Activated CD8-positive, alpha-beta T cell treated with anti-CD3 and anti-CD28 coated beads for 36 hours (primary cell): ENCODE measurements at places on chromosomes 5 and 9. TPM values are rescaled to one million over a fixed set of nuclear protein-coding genes. Genes with fewer than 3 reads are reported as not detected.

DNA sequence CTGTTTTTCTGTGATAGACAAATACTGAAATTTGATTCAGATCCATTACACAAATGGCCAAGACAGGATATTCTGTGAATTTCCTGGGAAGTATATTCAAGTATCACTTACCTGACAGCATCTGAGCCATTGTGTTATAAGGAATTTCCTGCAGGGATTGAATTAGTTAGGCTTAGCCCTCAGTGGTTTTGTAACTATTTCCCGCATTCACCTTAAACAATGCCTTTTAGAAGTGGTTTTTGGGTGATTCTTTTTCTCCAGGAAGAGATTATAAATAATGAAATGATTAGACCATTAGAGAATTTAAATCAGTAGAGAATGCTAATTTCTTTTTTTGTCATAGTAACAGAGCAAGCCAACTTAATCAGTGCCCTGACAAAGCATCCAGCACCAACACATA lies 30.6 kb downstream of the ITGA1 start:
- no peak for DNase-seq

CDK9 gene
- 86.2 TPM for total RNA-seq

GRCh38 chr5:170971-171800 lies 20.1 kb upstream of the LRRC14B start:
- no peak for DNase-seq

DNA sequence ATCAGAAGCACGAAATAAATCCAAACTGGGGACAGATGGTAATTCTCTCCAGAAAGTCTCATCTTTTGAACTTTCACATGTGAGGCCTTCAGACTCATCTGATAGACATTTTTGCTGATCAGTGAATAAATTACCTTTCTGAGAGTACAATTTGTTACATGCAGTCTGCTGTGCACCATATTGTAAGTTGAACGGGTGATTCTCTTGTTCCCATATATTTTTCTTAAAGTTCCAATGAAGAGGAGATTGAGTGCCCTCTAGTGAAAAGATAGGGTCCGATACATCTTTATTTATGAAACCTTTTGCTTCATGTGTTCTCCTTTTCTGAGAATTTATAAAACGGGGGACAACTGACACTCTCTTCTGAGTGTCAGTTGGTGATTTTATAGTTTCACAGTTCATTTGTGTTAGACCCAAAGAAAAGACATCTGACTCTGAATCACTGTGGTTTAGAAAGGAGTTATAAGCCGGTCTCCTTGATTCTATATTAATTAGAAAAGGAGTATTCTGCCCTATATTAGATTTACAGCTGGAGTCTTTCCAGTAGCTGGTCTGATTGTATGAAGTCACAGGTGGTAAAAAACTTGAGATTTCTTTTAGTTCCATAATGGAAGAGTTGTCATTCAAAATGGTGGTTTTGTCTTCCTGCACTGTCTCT lies 30.4 kb downstream of the GNG10 start:
- no peak for DNase-seq

GRCh38 chr5:147878066-147878759 lies at the start of gene SCGB3A2:
Gene SCGB3A2, plus strand, starts transcription at chr5:147878711. Its CDS starts 93 bp downstream, at chr5:147878804.
- DNase-seq = no peak

SLC1A3 gene
- total RNA-seq = 0.74 TPM

GRCh38 chr9:124222918-124223720 lies 34.6 kb upstream of the NEK6 start:
- DNase-seq = no peak

GRCh38 chr9:100379862-100380261 lies 27.1 kb upstream of the TEX10 start:
- no peak for DNase-seq

DNA sequence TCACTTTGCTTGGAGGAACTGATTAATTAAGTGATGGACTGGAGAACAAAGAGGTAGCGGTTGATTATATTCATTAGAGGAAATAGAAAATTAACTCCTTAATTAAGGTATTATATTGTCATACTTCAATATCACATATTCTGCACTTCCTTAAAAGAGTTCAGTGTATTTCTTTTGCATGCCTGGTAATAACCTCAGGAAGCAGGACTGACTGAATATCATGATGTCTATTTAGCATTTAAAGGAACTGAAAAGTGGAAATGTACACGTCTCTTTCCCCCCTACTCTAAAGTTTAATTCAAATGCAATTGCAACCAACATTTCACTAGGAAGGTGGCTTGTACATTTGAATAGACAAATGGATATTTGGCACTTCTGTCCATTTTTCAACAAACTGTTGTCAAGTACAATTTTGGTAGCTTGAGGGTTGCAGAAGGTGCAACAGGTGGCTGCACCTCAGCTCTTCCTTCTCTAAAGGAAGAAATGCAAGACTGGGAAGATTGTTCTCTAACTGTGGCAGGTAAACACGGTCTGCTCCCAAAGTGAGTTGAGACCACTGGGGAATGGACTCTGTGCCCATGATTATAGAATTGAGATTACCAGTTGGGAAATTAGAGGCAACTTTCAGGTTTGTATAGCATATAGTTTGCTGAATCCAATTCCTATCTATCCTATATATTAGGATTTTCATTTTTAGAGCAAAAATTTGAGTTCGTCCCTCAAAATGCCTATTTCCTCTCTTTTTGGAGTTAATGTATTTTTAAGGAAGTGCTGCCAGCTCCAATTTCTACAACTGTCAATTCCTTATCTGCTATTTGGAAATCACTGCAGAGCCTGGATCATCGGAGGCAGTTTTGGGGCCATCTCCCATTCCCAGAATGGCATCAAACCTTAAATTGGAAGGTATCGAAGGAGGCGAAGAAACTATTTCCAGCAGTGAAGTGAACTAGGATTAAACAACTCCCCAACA lies 98.9 kb upstream of the TAF11L2 start:
- no peak for DNase-seq

DNA sequence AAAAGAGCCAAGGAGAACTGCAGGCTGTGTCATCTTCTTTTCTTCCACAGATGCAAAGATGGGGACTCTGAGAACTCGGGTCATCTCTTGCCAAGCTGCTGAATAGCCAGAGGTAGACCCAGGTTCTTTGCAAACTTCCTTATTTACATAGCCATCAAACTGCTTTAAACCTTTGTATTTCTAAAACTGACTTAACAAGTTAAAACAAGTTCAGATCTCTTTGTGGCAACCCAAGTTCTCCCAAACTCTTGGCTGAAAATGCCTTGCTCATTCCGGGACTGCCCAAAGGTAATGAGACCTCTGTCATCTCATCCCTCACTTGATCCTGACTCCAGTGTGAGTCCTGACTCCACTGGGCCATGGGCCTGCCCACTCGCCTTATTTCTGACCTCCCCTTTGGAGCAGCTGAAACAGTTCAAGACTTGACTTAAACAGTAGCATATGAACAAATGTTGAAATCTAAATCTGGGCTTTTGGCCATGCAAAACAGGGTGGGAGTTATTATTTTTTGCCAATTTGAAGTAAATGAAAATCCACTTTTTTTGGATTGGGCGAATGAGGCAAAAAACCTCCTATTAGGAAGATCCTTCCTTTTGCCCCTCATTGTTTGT lies 50.6 kb downstream of the FBXL7 start:
- no peak for DNase-seq

ADCY2 gene
- not detected for total RNA-seq

DNA sequence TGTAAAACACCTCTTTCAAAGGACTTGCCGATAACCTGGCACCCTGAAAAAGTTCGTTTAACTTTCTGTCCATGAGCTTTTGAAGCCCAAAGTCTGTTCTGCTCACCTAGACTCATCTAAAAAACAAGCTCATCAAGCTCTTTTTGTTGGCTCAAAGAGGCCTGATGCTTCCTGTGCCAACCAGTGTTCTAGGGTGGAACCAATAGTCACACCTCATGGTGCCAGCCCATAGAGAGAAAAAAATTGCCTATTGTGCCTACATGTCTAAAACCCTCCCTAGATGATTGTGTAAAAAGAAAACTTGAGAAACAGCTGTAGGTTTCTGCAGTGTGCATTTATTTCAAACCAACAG lies 4.7 kb downstream of the SH3RF2 start:
- DNase-seq = no peak

IFNA21 gene
- not detected for total RNA-seq

- no peak for DNase-seq
These were observed 240.3 kb upstream of the NREP start for GRCh38 chr5:111997308-111997707.

DNA sequence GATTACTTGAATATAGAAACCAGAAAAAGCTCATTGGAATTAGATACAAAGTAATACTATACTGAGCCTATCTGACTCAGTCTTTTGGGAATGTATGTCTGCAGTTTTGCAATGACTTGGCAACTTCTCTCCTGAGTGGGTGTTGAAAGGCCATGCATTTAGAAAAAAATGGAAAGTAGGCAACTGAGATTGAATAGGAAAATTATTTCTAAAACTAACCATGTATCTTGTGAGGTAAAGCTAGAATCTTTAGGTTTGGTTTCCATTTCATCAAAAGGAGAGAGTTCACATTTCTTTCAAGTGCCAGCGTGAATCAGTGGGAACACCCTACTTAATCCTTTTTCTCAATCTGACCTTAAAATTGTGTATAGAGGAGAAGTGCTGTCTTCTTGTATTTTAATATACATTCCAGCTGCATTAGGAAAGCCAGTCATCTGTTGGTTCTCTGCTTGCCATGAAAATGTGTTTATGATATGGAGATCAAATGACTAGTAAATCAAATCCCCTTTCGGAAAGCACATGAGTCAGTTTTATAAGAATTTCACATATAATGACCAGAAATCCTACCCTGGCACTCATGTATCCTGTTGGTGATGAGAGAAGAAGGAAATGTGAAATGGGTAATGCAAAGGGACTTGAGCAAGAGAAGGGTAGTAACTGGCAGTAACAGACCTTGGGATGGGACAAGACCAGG lies 30.4 kb downstream of the NFX1 start:
- no peak for DNase-seq

DNA sequence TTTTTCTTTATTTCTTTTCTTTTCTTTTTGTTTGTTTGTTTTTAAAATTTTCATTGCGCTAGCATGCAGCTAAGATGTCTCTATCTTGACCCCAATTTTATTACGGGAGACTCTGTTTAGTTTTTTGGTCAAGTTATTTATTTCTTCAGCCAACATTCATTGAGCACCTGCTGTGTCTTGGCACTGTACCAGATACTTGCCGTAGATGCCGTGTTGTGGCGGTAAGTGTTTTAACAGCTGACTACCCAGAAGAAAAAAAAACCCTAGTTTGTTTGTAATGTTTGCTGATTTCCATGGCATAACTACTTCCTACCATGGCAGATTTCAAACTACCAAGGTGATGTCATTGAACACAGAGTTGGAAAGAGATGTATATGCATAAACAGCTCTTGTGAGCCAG lies 65.0 kb downstream of the UGCG start:
- DNase-seq = no peak

GRCh38 chr5:2103940-2104339 lies 221.2 kb upstream of the IRX4 start:
- no peak for DNase-seq

GRCh38 chr9:92341578-92341977 lies 15.8 kb downstream of the CENPP start:
- no peak for DNase-seq

GRCh38 chr5:66207800-66208561 lies 63.9 kb downstream of the SREK1 start:
- DNase-seq = no peak

- DNase-seq = no peak
These were observed 39.6 kb downstream of the TRPM6 start for GRCh38 chr9:74848153-74848525.

GRCh38 chr9:76756941-76757673 lies 7.1 kb upstream of the PCA3 start:
- DNase-seq = no peak

GRCh38 chr9:133135146-133135745 lies 14.2 kb upstream of the RALGDS start:
- DNase-seq = peak; percentile 83

ZFAND5 gene
- 88.9 TPM for total RNA-seq

IGIP gene
- total RNA-seq = 1.5 TPM

GRCh38 chr5:62305358-62305714 lies 670 bp upstream of the KIF2A start:
- no peak for DNase-seq

ARID3C gene
- 0.29 TPM for total RNA-seq

- DNase-seq = no peak
These were observed 16.4 kb downstream of the LMAN2 start for GRCh38 chr5:177334781-177335700.

DNA sequence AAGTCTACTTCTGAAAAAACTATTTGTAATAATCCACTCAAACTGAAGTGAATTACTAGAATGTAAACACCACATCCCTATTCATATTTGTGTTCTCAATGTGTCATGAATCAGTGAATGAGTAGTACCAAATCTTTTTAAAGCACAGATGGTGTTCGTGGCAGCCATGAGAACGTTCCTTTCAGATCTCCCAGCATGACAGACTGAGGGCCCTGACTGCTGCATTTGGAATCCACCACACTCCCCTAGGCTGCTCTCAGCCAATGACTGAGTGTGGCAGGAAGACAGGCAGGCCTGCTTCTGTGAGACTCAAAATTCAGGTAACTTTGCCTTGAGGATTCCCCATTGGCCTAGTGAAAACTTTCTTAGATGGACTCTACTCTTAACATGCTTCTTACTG lies 10.9 kb upstream of the JMY start:
- DNase-seq = no peak

GRCh38 chr5:59724482-59725391 lies 168.8 kb downstream of the PDE4D start:
- peak; percentile 39 for DNase-seq

DNA sequence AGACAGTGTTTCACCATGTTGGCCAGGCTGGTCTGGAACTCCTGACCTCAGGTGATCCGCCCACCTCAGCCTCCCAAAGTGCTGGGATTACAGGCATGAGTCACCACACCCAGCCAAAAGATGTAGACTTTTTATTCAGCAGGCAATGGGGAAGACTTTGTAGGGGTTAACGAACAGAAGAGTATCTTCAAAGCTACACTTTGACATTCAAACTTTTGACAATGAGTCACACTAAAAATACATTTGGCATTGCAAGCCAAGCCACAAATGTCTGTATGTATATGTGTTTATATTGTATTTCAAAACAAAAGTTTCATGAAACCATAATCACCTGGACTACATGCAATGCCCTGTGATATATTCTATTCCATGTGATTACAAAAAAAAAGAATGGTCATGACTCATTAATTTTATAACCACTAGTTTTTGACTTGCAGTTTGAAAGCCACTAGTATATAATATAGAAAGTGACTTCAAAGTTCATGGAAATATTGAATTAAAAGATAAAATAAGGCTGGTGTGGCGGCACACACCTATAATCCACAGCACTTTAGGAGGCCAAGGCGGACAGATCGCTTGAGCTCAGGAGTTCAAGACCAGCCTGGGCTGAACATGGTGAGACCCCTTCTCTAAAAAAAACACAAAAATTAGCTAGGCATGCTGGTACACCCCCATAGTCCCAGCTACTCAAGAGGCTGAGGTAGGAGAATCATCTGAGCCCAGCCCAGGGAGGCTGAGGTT lies 8.3 kb downstream of the DIMT1 start:
- DNase-seq = peak; percentile 55

ANXA1 gene
- 36.5 TPM for total RNA-seq

GRCh38 chr9:87464110-87464991 lies 33.3 kb upstream of the DAPK1 start:
- peak; percentile 20 for DNase-seq

ENTREP1 gene
- not detected for total RNA-seq

- DNase-seq = no peak
These were observed 937.3 kb upstream of the ARRDC3 start for GRCh38 chr5:92320446-92320845.

ADAMTS2 gene
- total RNA-seq = not detected

- DNase-seq = no peak
These were observed 1061.0 kb downstream of the NR2F1-AS1 start for GRCh38 chr5:92519811-92520632.
